ENCODE measurements at places on chromosomes 2 and 18.

DNA sequence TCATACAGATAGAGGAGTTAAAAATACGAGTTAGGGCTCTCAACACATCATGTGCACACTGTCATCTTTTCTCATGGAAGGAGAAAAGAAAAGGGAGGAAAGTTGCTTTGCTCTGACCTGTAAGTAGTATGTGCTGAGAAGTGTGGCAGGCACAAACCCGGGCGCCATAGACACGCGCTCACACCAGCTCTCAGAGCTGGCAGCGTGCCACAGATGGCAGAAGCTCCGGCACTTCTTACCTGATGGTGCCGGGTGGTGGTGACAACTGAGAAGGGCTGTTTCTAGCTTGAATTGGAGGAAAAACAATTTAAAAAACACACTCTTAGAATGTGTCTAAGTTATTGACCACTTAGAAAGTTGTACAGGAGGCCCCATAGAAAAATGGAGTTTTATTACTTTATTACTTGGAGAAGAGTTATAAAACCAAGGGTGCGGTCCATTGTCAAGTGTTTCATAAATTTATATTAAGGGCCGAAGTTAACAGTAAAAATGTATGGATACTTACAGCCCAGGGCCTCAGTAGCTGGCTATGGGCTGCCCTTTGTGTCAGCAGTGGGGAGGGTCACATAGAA is 92.2 kb downstream of the DPP4 start:
- no peak for DNase-seq

GRCh38 chr2:46239847-46240181 is 57.4 kb upstream of the EPAS1 start:
- DNase-seq, result no peak

- no peak for DNase-seq
These were observed 12.3 kb downstream of the MAP3K20 start for GRCh38 chr2:173087793-173088496.

DNA sequence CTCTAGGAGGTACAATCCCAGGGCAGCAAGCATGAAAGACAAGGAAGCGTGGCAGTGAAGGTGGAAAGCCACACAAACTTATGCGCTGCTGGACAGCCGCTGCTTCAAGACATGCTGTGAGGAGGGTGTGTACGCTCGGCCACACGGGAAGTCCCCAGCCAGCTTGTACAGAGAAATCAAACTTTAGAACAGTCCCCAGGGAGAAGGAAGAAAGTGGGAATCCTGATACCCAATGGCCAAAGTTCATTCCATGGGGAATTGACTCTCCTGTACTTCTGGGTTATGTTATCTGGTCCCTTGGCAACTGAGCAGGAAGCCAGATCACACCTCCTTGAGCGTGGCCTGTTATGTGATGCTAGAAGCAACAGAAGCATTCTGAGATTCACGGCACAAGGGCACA is 86.1 kb upstream of the BOD1L2 start:
- DNase-seq, result no peak

DNA sequence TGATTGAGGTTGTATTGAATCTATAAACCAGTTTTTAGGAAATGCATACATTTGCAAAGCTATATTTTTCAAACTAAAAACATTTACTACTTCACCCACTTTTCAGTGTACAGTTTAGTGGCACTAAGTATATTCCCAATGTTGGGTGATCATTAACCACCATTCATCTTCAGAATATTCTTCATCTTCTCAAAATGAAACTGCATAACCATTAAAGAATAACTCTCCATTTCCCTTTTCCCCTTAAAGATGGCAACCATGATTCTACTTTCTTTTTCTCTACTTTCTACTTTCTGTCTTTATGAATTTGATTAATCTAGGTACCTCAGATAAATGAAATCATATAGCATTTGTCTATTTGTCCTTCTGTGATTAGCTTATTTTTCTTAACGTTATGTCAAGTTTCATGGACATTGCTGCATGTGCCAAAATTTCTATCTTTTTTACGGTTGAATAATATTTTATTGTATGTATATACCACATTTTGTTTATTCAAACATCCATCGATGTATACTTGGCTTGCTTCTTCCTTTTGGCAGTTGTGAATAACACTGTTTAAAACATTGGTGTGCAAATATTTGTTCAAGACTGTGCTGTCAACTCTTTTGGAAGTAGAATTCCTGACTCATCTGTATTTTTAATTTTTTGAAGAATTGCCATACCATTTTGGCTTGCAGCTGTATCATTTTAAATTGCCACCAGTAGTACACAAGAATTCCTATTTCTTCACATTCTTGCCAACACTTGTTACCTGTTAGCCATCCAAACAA is 104.9 kb downstream of the RPRM start:
- no peak for DNase-seq

- no peak for DNase-seq
These were observed 78.0 kb downstream of the NDUFA10 start for GRCh38 chr2:239946864-239947728.

DNA sequence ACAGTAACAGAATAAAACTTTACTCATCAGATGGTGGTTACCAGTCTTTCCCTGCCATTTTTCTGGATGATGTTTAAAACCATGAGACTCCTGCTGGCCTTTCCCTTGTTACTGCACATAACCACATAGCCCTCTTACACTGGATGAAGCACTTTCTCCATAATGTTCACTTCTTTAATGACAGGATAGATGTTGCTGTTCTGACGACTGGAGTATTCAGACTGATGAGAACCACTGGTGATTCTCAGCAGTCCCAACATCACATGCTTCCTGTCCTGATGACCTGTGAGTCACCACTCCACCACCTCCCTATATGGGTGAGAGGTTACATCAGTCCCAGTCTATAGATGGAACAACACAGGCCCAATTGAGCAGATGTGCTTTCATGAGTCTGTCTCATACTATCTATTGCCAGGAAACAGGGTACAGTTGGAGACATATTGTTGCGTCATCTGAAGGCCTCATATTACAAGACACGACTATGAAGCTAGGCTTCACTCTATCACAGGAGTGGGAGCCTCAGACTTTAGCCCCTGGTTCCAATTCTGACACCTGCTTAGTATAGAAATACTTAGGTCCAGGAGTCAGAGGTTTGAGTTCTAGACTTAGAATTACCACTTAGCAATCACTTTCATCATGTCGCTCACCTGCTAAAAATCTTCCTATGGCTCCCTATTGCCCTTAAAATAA is 145.7 kb upstream of the KLF7 start:
- peak; percentile 97 for DNase-seq

GRCh38 chr2:8606649-8607550 is 75.0 kb upstream of the ID2 start:
- no peak for DNase-seq

GRCh38 chr2:150587547-150588505 is 100.4 kb upstream of the RND3 start:
- DNase-seq, result peak; percentile 69

GRCh38 chr2:202035941-202036372 is 2.3 kb downstream of the FZD7 start:
- no peak for DNase-seq

DNA sequence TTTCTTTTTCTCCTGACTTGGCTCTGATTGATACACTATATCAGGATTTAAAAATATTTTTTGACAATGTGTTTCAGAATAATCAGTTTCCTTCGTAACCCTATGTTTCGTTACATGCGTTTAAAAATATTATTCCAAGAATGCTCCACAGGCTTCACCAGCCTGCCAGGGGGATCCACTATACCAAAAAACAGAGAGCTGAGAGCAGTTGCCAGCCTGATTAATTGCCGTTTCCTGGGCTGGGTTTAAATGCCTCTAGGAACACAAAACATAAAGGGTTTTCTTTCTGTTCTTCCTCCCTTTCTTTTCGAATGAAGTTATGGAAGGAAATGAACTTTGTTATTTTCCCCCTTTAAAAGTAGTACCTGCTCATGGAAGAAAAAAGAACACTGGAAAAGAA is 47.9 kb downstream of the LRRFIP1 start:
- no peak for DNase-seq

DNA sequence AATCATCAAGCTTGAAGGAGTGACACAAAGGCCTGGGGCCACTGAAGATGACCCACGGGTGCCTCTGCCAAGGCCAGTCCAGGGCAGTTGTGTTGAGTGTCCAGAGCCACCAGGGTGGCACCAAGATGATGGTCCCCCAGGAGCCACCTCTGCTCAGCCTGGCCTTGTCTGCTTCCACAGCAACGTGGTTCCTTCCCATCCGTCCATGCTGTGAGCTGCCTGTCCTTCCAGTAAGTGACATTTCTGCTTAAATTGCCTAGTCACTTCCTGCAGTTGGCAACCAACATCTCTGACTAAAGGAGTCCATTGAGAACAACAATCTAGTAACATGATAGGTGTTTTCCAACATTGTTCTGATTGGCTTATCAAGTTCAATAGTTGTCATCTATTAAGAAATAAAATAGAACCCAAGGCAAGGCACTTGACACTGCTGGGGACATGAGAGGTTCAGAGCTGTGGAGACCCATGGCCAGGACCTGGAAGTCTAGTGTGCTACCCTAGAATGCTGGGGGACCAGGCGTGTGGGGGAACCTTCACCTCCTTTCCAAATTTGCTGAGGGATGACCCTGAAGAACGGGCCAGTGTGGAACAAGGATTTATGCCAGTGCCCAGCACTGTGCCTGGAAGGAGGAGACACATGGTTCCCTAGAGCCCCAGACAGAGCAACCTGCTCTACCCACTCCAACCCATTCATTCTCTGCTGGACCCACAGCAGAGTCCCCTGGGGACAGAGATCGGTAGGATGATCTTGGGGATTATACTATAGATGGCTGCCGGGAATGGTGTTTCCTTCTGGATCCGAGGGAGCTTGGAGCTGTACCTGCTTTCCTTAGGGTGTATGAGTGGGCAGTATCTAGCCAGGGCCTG is 98.9 kb upstream of the EPC2 start:
- DNase-seq, result no peak

- no peak for DNase-seq
These were observed 8.6 kb downstream of the MREG start for GRCh38 chr2:216004697-216005283.

GRCh38 chr2:14552286-14552685 is 80.2 kb upstream of the LRATD1 start:
- DNase-seq, result no peak

DNA sequence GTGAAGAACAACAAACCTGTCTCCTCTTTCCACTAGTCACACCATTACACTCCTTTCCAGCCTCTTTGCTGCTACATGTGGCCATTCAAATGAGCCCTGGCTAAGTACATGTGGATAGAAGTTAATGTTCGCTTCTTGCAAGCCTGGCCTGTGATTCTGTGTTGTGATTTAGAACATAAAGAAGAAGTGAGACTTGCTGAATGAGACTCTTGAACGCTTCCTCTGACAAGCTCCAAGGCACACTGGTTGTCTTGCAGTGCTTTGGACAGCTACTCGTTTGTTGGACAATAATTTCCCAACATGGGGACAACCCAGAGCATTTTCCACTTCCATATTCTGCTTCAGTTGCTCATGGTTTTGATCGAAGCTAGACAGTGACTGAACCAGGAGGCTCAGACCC is 57.3 kb downstream of the CCDC74A start:
- no peak for DNase-seq

DNA sequence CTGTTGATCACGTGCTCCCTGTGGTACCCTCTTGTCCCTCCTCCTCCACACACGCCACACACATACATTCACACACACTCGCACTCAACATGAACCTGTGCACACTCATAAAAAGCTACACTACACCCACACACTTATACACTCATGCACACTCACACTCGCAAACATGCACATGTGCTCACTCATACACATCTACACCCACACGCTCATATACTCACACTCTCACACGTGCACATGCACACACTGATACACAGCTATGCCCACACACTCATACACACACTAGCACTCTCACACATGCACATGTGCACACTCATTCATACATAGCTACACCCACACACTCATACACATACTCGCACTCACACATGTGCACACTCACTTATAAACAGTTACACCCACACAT is 113.6 kb downstream of the LRATD1 start:
- no peak for DNase-seq

DNA sequence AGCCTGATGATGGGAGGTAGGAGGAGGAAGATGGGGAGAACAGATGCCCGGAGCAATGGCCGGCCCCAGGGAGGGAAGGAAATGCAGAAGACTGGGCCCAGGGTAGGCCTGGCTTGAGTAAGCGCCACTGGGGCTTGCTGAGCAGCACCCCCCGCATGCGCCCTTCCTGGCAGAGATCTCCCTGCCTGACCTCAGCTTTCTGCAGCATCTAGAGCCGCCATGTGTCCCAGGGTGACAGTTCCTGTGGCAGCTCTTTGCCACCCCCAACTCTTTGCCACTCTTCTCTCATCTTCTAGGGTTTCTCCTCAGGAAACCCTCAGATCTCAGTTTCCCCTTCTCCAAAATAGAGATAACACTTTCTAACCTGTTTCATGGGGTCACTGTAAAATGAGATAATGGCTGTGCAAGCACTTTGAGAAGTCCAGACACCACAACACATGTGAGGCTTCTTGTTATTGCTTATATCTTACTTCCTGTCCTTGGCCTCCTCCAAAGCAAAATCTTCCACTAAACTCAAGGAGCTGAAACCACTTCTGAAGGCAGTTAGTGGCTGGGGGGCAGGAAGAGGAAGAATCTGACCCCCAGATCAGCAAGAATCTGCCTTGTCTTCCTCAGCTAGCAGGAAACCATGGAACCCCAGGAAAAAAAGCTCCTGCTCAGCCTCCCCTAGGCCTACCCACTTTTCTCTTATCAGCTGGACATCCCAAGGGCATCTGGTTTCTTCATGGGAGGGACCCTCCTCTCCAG is 64.9 kb downstream of the EPAS1 start:
- DNase-seq, result no peak

DNA sequence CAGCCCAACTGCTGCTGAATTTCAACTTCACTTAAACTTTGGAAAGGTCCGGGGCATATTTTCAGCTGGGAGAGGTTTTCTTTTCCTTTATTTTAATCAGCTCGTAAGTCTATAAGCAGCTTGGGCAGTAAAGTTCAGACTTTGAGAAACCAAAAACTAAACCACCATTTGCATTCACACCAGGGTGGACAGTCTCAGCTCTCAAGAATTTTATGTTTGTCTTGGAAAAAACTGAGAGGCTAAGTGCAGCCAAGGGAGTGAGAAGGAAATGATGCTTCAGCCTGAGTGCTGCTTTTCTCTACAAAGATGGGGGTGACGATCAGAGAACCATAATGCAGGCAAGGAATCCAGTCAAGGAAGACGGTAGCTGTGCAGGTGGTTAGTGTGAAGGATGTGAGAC is 30.2 kb downstream of the MCFD2 start:
- peak; percentile 78 for DNase-seq

DNA sequence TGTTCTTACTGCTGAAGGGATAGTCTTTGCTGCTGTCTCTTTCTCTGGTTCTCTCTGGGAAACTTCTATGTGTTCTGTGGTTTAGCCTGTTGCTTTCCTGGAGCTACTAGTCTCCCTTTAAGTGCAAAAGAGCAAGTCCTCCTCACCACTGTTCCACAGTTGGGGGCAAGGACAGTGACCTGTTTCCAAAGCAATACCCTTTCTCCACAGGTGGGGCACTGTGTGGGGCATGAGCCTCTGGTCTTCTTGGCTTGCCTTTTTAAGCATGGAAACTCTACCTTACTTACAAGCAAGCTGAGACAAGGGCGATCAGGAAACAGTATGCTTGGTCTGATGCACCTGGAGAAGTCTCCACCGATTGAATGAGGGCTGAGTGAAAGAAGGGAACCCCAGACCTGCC is 156.7 kb downstream of the CPS1 start:
- DNase-seq, result no peak

- DNase-seq, result no peak
These were observed 34.2 kb downstream of the SPATS2L start for GRCh38 chr2:200340508-200341224.
